ENCODE measurements at places on chromosomes 11 and 22.

DNA sequence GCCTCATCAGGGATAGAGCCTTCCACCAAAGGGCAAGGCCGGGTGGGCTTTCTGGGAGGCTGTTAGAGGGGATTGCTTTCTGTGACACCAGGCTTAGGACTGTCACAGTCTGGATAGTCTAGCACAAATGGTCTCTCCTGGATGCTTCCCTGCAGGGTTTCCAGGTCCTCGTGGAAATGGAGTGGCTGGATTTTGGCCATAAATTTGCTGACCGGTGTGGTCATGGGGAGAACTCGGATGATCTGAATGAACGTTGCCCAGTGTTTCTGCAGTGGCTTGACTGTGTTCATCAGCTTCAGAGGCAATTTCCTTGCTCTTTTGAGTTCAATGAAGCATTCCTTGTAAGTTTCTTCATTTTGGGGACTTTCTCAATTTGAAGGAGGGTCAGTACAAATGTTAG, 67.1 kb upstream of the HORMAD2 start:
- DNase-seq: no peak

DNA sequence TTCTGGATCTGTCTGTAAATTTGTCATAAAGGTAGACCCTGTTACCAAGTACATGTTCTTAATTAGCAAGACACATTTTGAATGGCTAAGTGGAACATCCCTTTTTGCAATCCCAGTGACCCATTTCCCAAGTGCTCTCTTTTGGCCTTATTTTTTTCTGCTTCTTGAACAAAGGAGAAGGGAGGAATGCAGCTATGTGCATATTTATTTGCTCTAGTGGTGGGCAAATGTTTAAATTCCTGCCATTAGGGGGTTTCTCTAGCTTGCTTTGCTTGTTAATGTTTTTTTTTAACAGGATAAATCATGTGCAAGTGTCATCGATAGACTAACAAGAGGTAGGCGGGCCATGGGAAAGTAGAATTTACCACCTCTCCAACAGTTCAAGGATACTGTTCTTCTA, 135.7 kb downstream of the COMMD9 start:
- DNase-seq: no peak

DNA sequence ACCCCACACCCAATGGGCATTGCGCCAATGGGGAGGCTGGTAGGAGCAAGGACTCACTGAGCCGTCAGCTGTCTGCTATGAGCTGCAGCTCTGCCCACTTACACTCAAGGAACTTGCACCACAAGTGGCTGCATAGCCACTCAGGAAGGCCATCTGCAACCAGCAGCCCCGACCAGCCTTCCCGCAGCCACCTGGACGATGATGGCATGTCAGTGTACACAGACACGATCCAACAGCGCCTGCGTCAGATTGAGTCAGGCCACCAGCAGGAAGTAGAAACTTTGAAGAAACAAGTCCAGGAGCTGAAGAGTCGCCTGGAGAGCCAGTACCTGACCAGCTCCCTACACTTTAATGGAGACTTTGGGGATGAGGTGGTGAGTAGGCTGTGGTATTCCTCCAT, 59.8 kb upstream of the HORMAD2 start:
- DNase-seq: no peak

DNA sequence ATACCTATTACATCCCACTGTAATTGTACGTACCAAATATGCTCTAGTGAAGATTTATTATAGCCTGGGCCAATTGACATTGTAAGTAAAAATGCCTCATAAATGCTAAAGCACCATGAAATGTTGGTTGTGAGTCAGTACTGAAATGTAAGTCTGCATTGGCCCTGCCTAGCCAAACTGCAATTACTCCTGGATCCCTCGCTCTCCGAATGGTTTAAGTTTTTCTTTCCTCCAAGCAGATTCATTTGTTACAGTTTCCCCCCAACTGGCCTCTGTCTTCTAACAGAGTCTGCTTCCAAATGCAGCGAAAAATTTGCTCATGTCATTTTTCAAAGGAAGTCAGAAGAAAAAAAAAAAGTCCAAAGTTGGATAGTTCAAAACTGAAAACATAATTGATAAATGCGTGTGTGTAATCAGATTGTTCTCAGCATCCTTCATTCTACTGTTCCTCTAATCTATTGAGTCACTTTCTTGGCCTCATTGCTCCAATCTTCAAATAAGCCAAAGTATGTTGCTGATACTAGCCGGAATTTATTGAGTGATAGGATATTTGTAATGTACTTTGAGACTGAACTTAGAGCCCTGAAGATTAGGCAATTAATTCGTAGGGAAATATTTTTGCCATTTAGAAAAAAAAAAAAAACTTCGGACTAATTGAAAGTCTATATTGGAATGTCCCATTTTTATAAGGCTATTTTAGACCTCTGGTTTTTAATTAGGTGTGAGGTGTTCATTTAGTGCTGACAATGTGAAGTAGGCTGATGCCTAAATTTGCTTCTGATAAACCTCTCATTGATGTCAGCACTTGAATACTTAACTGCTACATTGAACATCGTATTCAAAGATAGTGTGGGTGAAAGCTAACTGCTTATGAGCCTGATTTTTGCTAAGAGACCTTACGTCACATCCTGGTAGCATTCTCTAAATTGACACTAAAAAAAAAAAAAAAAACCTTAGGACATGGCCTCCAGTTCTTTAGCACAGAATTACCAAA, 93.4 kb downstream of the WT1 start:
- no peak for DNase-seq

DNA sequence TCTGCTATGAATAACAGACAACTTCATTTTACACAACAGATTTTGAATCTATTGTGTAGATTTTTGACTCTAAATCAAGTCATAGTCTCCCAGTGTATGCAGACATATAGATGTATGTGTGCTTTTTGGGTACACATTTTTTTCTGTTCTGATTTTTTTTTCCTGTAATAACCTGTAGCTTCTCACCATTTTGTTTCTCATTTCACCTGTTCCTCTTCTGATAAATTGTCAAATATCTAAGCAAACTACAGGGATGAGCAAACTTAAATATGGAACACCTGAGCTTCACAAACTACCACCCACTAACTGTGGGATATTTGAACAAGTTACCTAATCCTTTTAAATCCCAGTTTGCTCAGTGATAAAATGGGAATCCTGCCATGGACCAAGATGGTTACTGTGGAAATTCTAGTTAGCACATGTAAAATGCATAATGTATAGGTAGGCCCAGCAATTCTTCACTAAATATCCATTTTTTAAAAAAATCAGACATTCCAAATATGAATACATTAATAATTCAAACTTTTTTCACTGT, 15.7 kb downstream of the LGR4 start:
- no peak for DNase-seq

- peak; percentile 94 for DNase-seq
Measured at GRCh38 chr11:66336234-66337102, at the start of gene RIN1. Gene RIN1, minus strand, starts transcription at chr11:66336434. Its CDS starts 32 bp downstream, at chr11:66336402.

DNA sequence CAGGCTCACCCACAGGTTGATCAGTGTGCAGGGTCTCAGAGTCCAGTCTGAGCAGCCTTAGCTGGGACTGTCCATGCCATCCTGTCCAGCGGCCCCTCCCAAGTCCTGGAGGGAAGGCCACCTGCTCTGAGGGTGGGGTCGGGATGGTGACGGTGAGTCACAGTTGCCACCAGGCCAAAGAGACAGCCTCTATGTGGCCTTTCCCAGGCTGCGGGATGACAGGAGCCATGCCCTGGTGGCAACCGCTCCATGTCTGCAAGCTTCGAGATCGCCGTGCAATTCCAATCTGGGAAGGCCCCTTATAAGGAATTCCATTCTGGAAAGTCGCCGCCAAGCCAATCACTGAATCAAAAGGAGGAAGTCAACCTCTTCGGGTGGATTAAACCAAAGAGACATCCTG, 47.5 kb downstream of the RTL6 start:
- DNase-seq: no peak

- DNase-seq: no peak
Measured at GRCh38 chr11:19378814-19379213, 138.1 kb upstream of the E2F8 start.

DNA sequence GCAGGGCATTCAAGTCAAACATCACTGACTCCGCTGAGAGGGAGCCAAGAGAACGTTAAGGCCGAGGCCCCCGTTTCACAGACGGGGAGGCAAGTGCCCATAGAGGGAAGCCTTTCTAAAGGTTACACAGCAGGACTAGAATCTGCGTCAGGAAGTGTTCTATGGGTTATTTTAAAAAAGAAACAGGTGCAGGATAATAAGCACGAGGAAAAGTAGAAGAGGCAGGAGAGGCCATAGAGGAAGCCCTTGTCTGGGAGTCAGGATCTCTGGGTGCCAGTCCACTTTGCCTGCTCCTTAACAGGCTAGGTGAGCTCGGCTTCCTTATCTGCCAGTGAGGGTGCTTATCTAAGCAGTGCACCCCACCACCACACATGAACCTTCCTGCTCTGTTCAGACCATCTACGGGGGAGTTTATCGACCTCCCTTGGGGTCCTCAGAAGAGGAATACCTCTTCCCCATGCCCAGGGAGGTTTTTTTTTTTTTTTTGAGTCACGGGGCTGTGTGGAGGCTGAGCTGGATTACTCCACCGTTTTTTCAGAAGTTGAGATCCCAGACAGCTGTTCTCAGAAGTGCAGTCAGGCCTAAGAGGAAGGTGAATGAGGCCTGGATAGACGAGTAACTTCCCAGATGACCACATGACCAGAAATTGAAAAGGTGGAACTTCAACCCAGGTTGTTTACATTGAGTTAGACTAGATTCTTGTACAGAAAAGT, 1.2 kb upstream of the FCHSD2 start:
- no peak for DNase-seq

DNA sequence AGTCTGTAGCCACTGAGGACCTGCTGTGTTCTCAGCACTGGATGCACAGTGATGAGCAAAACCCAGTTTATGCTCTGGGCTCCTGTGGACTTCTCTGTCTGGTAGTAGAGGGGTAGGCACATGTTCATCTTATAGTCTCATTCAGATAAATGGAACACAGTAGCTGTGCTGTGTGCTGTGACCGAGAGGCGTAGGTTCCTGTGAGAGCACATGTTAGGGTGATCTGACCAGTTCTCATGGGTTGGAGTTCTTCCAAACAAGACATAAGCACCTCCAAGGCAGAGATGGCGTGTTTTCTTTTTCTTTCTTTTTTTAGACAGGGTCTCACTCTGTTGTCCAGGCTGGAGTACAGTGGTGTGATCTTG, 154.8 kb upstream of the RASSF10 start:
- DNase-seq: no peak

DNA sequence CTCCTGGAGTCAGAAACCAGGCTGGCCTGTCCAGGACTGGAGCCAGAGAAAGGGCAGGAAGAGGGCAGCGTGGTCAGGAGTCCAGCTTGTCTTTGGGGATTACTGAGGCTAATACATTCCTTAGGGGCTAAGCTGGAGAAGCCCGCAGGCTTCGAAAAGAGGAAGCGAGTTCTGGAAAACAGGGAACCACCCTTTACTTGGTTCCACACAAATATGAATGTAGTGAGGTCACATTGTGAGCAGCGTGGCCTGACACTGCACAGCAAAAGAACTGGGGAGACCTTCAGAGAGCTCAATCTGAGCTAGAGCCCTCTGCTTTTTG, 132.3 kb downstream of the CEP164 start:
- no peak for DNase-seq

DNA sequence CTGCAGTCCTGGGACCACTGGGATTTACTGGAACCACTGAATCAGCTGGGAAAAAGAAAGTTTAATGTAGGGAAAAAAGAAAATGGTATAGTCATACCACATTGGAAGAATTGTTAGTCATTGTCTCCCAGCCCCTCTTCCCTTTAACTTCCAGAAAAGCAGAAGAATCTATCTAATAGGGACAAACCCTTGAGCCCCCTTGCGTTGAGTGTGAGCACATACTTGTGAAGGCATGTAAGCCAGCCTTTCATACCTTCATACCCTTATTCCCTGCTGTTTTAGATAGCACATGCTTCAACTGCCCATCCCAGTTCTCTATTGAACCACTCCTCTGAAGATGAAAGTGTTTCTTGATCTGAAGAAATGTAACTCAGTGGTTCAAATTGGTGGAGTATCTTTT, 6.6 kb downstream of the TREH start:
- no peak for DNase-seq

DNA sequence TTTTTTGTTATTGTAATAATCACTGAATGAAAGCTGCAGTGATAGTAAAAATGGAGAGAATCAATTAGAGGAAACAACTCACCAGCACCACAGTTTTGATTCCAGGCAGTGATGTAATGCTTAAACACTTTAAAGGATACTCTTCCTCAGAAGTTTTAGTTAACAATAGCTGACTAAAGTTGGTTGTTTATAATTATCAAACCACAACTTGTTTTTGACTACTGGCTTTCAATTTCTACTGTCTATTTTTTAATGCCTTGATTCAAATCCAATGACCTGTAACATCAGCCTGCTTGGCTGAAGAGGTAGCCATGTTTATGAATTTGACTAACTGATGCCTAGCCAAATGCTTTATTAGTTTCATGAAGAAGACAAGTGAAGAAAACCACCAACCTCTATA, 18.2 kb upstream of the CASP12 start:
- DNase-seq: no peak

GRCh38 chr11:60821827-60822599, 19.9 kb upstream of the CCDC86 start:
- DNase-seq: no peak

DNA sequence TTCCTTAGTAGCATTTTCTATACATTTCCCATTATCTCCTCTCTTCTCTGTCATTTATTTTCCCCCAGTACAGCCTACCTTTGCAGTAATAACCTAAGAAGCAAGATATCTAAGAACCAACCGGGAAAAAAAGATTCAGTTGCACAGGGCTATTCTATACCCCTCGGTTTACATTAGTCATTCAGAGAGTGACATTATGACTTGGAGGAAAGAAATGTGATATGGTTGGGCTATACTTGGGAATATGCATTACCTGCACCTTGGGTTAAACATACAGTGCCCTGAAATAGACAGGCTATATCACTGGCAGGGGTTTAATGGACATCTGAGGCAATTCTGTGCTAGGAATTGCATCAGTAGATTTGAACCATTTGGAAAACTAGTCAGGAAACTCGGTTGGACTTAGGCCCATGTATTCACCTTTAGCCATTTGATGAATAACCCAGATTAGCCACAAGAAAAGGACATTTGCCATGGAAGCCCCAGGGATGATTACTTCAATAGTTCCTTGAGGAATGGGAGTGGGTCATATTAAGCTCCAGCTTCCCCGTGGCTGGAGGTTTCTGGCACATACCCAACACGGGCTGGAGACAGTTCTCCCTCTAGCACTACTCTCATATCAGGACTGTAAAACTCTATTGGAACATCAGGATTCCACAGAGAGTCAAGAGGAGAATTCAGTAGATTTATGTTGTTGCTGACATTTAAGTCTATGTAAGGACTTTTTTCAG, 973.2 kb downstream of the NTM start:
- peak; percentile 16 for DNase-seq

GRCh38 chr11:11944444-11944843, 64.0 kb downstream of the DKK3 start:
- DNase-seq: no peak

DNA sequence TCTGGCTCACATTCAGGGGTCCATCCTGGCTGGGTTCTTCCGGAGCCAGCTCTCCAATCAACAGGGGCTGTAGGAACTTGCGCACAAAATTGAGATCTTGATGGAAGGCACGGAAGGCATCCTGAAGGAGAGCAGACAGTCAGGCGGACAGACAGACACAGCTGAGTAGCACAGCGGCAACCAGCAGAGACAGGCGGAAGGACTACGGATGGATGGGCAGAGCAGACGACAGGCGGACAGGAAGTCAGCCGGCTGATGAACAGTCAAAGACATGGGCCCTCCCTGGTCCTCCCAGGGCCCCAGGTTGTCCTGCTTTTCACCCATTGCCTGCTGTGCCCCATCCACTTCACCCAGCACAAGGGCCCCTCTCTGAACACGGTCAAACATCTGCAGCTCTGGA, 11.3 kb downstream of the FADS3 start:
- DNase-seq: no peak

- DNase-seq: no peak
Measured at GRCh38 chr22:35642305-35642741, 5.9 kb upstream of the APOL6 start.

All from astrocyte of the cerebellum (primary cell).